ENCODE measurements at places on chromosomes 4 and X. TPM values are rescaled to one million over a fixed set of nuclear protein-coding genes. Genes with fewer than 3 reads are reported as not detected.

DNA sequence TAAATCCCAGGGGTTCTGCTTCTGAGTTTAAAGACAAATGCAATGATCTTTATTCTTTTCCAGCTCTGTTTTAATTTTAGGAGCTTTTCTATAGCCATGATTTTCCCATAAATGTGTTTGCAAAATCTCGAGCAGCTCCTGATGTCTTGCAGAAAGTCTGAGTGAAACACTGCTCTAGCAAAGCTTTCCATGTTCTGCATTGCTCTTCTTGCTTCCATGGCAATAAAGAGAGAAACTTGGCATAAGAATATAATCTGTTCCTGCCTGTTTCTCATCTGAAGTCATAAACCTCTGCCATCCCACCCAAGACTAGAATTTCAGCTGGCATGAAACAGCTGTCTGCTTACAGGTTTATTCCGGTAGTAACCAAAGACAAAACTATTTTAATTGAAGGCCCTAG lies 254.5 kb downstream of the SPRY1 start:
- H3K27ac ChIP-seq: no peak overlapping the region
- H3K4me3 ChIP-seq: no peak overlapping the region
- peaks cover 3% of the 10 kb centered on the region for H3K4me1 ChIP-seq
- no peaks in the 10 kb centered on the region for H3K27me3 ChIP-seq
- no peaks in the 10 kb centered on the region for H3K36me3 ChIP-seq
- no peak for DNase-seq

DNA sequence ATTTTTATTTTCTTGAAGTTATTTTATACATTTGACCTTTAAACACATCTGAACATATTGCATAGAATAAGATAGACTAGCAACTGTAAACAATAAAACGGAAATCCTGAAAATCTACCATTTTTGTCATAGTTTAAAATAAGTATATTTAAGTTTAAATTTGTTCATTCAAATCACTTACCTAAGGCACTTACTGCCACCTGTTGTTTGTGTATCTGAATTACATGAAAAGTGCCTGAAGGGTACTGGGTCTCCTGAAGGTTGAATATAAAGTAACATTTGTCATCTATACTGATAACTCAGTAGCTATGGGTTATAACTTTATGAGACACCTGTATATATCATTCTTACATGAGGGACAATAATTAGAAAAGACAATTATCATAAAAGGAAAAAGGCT lies 38.6 kb downstream of the TRPC5 start:
- no peaks in the 10 kb centered on the region for H3K4me1 ChIP-seq
- no peak overlapping the region for H3K4me3 ChIP-seq
- H3K36me3 ChIP-seq: no peaks in the 10 kb centered on the region
- no peak overlapping the region for H3K27ac ChIP-seq

GRCh38 chrX:41240509-41240908 lies 93.5 kb upstream of the DDX3X start:
- no peaks in the 10 kb centered on the region for H3K36me3 ChIP-seq
- H3K27ac ChIP-seq: no peak overlapping the region
- H3K4me3 ChIP-seq: no peak overlapping the region
- H3K4me1 ChIP-seq: no peaks in the 10 kb centered on the region

- no peak overlapping the region for H3K4me3 ChIP-seq
- no peaks in the 10 kb centered on the region for H3K36me3 ChIP-seq
- no peak for DNase-seq
- H3K27ac ChIP-seq: no peak overlapping the region
- no peaks in the 10 kb centered on the region for H3K27me3 ChIP-seq
Observed at GRCh38 chr4:94642561-94642866, 115.2 kb upstream of the BMPR1B start.

- DNase-seq: no peak
- no peak overlapping the region for H3K27ac ChIP-seq
- H3K4me3 ChIP-seq: no peak overlapping the region
- H3K4me1 ChIP-seq: no peaks in the 10 kb centered on the region
- H3K36me3 ChIP-seq: peaks cover 9% of the 10 kb centered on the region
- no peaks in the 10 kb centered on the region for H3K27me3 ChIP-seq
Observed at GRCh38 chr4:88027611-88028608, 20.5 kb downstream of the PKD2 start.

DNA sequence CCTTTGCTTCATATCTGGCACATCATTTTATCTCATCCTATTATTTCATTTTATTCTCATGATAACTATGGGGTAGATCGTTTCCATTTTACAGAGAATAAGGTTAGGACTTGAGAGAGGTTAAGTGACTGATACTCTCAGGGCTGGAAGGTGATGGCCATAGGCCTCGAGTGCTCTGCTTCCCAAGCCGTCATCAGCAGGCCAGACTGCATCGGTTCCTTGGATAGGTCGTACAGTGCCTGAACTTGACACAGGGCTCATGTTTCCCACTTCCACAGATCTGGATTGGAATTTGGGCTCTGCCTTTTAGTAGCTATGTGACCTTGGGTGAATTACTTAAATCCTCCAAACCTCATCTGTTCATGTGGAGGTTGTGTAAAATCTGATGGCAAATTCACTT lies 81.4 kb downstream of the TMEM131L start:
- no peaks in the 10 kb centered on the region for H3K36me3 ChIP-seq
- no peaks in the 10 kb centered on the region for H3K27me3 ChIP-seq
- no peak overlapping the region for H3K27ac ChIP-seq
- DNase-seq: no peak
- peaks cover 5% of the 10 kb centered on the region for H3K4me1 ChIP-seq

DNA sequence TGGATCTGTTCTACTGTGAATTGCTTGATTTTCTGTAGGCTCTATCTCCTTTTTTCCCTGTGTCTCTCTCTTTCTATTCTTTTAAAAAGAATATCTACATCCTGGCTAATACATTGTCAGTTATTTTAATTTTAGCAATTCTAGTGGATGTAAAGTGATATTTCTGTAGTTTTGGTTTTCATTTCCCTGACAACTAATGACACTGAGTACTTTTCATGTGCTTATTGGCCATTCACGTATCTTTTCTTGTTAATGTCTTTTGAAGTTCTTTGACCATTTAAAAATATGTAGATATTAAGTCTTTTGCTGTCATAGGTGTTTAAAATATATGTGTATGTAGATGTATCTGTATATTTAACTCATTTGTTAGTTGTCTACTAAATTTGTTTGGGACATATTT lies 59.0 kb upstream of the SOX3 start:
- H3K4me3 ChIP-seq: no peak overlapping the region
- no peaks in the 10 kb centered on the region for H3K27me3 ChIP-seq
- H3K27ac ChIP-seq: no peak overlapping the region

- H3K36me3 ChIP-seq: peaks cover 10% of the 10 kb centered on the region
- H3K27me3 ChIP-seq: no peaks in the 10 kb centered on the region
- no peak overlapping the region for H3K4me3 ChIP-seq
- DNase-seq: no peak
- no peak overlapping the region for H3K27ac ChIP-seq
Observed at GRCh38 chr4:68346461-68346860, 3.4 kb downstream of the YTHDC1 start.

GRCh38 chr4:124530464-124531077 lies 182.0 kb downstream of the ANKRD50 start:
- no peaks in the 10 kb centered on the region for H3K27me3 ChIP-seq
- no peak overlapping the region for H3K27ac ChIP-seq
- H3K36me3 ChIP-seq: no peaks in the 10 kb centered on the region
- no peak for DNase-seq

DNA sequence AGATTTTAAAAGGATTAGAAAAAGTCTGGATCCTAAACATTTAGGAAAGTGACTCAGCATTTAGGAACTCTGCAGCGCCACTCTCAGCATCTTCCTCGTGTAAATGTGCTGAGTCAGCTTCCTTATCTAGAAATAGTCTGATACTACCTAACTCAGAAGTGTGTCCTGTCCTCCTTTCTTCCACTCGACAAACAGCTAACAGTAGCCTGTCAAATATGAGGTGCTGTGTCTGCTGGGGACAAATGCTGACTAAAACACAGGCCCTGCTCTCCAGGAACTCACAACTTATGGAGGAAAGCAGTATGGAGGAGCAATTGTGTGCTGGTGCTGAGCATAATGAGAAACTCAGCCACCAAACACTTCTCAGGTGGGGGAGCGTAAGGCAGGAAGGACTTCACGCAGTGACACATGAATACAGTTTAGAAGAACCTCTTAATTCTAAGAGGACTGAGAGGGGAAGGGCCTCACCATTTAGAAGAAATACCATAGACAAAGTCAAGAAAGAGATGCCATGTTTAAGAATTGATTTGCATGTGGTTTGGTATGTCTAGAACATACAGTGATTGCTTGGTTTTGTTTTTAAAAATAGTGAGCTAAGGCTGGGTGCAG lies 125.3 kb downstream of the SOWAHB start:
- DNase-seq: no peak
- no peak overlapping the region for H3K4me3 ChIP-seq
- H3K36me3 ChIP-seq: no peaks in the 10 kb centered on the region
- no peaks in the 10 kb centered on the region for H3K27me3 ChIP-seq
- H3K27ac ChIP-seq: no peak overlapping the region
- H3K4me1 ChIP-seq: peaks cover 9% of the 10 kb centered on the region

GRCh38 chrX:148672517-148672916 lies 172.1 kb downstream of the AFF2 start:
- H3K27ac ChIP-seq: peak overlapping the region; percentile 12
- no peaks in the 10 kb centered on the region for H3K27me3 ChIP-seq
- peaks cover 33% of the 10 kb centered on the region for H3K36me3 ChIP-seq
- DNase-seq: no peak
- H3K4me1 ChIP-seq: peaks cover 72% of the 10 kb centered on the region

DNA sequence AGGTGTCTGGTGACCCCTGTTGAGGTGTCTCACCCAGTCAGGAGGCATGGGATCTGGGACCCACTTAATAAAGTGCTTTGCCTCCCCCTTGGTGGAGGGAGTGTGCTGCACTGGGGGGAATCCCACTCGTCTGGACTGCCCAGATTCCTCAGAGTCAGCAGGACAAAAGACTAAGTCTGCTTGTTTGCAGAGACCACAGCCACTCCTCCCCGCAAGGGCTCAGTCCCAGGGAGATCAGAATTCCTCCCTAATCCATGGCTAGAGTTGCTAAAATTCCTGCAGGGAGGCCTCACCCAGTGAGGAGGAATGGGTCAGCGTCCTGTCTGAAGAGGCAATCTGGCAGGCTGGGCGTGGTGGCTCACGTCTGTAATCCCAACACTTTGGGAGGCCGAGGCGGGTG lies 442.2 kb downstream of the PABPC4L start:
- DNase-seq: no peak
- H3K27ac ChIP-seq: no peak overlapping the region
- no peaks in the 10 kb centered on the region for H3K27me3 ChIP-seq
- no peaks in the 10 kb centered on the region for H3K4me1 ChIP-seq
- no peak overlapping the region for H3K4me3 ChIP-seq

DNA sequence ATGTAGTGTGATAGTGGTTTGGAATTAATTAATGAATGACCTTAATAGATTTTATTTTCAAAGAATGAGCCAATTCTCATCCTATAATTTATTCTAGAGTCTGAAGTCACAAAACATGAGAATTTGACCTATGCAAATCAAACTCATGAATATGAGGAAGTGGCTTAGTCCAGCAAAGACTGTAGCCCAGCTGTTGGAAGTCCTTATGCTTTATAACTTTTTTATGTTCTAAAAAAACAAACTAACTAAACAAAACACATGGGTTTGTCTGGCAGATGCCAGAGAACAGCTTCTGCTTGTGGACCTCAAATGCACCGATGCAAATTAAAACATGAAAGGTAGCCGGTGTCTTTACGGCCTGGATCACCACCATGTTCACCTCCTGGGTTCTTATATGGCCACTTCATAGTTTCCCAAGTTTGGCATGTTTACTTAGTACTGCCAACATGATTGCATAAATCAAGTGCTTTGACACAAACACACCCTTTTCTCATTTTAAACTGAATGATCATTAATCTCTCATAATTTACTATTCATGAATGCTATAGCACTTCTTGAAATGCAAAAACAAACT lies 277.4 kb downstream of the PAPSS1 start:
- H3K4me1 ChIP-seq: no peaks in the 10 kb centered on the region
- H3K4me3 ChIP-seq: no peak overlapping the region
- DNase-seq: no peak
- no peak overlapping the region for H3K27ac ChIP-seq
- no peaks in the 10 kb centered on the region for H3K36me3 ChIP-seq

DNA sequence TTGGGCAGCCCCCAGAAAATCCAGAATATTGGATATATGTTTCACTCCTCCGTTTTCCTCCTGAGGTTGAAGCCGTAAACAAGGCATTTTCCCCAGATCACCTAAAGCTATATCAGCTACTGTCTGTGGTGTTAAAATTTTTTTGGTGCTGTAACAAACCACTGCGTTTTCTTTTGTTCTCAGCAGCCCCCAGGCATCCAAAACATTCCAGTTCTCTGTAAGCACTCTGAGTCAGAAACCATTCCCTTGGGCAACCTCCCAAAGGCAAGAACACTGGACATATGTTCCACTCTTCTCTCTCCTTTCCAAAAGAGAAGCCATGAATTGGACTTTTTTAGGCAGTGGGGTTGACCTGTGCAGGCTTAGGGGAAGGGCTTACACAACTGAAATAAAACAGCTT lies 310.9 kb downstream of the MID1IP1 start:
- no peaks in the 10 kb centered on the region for H3K36me3 ChIP-seq
- H3K4me1 ChIP-seq: no peaks in the 10 kb centered on the region
- no peak for DNase-seq
- no peak overlapping the region for H3K27ac ChIP-seq

DNA sequence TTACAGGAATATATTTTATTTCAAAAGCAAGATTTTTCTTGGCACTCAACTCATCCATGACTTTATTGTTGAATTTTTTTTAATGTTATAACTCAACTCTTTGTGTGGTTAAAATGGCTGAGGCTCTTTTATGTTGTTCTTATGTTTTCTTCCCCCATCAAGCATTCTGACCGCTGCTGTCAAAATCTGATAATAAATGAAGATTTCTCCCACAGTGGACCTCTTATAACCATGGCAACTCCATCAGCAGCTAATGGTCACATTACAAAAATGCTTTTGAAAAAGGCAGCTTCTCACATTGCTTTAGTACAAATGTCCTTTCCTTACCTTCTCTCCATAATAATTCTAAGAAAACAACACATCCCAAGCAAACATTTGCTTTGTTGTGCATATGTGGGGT lies 96.0 kb upstream of the ATOH1 start:
- no peaks in the 10 kb centered on the region for H3K4me1 ChIP-seq
- no peaks in the 10 kb centered on the region for H3K27me3 ChIP-seq
- H3K4me3 ChIP-seq: no peak overlapping the region

- no peak overlapping the region for H3K27ac ChIP-seq
- H3K4me1 ChIP-seq: no peaks in the 10 kb centered on the region
- no peaks in the 10 kb centered on the region for H3K27me3 ChIP-seq
- H3K4me3 ChIP-seq: no peak overlapping the region
Observed at GRCh38 chrX:8971116-8971515, 62.8 kb downstream of the FAM9B start.

The CTAG1B gene
- not detected for total RNA-seq

The KLF3 gene
- not detected for total RNA-seq

The CT47B1 gene
- not detected for total RNA-seq

All from Karpas-422 (cell line).